ENCODE measurements at places on chromosomes 6 and 20.
A peak's percentile ranks its signal among the peaks of the same experiment; 100 is the strongest.

DNA sequence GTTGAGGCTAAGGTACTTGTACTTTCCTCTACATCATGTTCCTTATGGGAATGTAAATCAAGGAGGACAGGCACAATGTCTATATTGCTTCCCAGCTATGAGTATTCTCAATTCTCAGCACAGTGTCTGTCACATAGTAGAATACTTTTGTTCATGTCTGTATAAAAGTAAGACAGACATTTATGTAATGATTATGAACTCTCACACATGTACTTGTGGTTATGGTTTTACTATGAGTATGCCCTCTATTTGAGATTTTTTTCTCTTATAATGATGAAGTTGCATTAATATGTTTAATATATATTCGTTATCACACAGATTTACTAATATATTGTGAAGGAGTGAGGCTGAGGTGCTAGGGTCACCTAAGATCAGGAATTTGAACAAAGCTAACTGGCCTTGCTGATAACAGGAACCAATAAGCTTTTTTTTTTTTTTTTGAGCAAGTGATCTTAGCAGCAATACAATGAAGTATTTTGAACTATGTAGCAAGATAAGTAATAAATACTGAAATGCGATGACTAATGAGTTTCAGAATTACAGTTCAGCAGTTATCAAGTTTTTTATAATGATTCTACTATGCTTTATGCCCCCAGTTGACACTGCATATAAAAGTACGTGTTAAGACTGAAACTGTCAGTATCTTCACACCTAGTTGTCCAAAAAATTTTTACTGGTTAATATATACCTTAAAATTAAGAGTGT is 623.1 kb downstream of the HTR1B start:
- DNase-seq: no peak

DNA sequence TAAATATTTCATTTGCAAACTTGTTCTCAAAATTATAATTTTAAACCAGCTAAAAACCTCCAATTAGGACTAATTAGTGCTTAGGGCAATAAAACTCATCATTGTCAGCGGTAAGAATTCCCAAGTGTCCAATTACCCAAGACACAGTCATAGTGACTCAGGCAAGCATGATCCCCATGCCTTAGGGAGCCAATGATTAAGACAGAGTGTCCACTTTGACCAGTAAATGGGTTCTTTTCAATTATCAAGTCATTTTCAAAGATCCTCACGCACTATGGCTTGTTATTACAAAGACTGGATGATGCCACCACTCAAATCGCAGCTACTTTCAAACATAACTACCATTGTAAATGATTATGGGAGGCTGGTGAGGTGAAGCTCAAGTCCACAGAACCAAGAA is 114.0 kb downstream of the BFSP1 start:
- DNase-seq: no peak

DNA sequence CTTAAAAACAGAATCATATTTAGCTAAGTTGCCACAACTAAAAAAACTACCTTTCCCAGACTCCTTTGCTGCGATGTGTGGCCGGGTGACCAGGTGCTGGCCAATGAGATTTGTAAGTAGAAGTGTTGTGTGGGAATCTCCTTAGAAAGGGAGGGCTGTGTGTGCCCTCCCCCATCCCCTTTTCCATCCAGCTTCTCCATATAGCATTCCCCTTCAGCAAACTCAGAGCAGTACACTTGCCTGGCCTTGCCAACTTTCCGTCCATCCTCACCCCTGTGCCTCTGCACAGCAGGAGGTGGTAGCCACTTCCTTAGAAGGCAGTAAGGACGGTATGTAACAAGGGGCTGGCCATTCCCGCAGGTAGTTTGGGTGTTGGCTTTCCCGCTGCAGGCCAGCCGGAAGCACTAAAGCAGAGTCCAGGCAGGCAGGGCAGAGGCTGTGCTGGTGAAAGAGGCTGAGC is 22.3 kb upstream of the KCNK16 start:
- DNase-seq: no peak

- no peak for DNase-seq
Measured at GRCh38 chr20:45336530-45337366, 11.5 kb downstream of the SDC4 start.

GRCh38 chr20:5005326-5005725 is 4.0 kb upstream of the SLC23A2 start:
- no peak for DNase-seq

- no peak for DNase-seq
Measured at GRCh38 chr6:25263657-25264056, 15.5 kb upstream of the CARMIL1 start.

GRCh38 chr6:28758046-28758817 is 165.6 kb downstream of the TRIM27 start:
- DNase-seq: no peak

DNA sequence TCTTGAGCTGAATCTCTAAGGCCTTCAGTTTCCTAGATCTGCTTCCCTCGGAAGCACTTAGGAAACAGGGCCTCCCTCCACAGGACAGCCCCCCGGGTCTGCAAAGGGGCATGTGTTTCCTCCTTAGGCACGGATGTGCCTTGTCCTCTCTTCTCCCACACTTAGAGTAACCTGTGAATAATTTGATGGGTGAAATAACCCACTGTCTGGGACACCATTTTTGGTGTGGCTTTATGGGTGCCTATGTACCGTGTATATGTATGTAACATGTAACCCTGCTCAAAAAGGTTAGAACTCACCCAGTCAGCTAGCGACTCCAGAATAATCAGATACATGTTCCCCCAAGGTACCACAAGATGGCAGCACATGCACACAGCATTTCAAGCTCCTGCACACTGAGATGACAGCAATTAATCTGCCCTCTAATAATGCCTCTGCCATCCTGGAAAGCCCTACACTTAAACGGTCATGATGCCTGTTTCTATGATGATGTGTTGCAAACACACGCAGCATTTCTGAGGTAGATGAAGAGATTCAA is 212.0 kb upstream of the PROKR2 start:
- DNase-seq: peak; percentile 85

GRCh38 chr6:114467931-114468330 is 125.1 kb upstream of the HS3ST5 start:
- no peak for DNase-seq

DNA sequence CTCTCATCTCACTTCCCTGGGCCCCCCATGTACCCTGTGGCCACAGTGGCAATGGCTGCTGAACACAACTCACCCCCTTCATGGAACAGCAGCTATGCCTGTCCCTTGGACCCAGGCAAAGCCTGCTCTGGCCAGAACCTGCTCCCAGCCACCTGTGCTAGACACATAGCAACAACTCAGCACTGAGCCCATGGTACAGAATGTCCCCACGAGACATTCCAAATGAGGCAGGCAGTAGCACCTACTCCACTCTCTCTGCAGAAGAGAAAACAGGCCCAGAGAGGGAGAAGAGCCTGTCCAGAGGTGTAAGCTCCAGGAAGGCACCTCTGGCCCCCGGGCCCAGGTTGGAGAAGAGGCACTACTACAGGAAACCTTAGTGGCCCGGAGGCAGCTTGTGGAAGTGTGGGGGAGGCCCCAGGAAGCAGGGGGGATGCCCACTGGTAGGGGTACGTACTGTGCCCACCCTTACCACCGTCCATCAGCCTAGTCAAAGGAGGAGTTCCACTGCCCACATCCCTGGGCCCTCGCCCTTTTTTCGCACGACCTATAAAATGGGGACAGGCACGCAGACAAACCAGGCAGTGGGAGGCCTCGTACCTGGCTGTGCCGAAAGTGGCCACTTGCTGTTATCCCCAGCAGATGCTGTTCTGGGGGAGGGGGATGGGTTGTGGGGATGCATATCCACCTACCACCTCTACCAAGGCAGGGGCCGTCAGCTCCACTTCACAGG is 97.2 kb downstream of the ASXL1 start:
- no peak for DNase-seq

All from CD4-positive, alpha-beta T cell treated with Interleukin-4 for 1 hour (primary cell).